ENCODE measurements at places on chromosomes 13 and 19.

DNA sequence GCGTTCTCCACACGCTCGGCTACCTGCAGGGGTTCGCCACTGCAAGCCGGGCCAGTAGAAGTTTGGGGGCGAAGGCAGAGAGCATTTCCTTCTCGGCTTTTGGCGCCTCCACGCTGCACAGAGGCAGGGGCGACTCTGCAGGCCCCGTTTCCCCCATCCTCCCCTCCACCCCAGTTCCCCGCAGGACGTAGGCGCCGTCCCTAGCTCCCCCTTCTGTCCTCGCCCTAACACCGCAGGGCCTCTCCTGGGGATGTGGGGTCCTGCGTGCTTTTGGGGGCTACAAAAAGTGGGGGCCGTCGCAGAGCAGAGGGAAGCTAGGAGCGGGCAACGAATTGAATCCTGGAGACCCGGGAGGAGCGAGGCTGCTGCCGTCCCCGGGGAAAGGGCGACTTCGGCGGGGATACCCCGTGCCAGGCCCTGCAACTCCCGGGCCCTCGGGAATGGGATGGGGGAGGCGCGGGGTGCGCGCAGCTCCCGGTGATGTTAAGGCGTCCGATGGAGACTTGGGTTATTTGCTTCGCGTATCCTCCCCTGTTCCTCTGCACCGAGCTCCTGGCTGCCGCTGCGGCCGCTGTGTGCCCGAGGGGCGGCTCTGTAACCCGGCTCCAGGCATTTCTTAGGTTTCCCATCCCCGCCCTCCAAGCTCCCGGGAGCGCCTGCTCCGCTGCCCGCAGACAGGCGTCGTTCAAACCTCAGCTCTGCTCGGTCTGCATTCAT lies 255.9 kb upstream of the SOX21 start:
- DNase-seq: no peak

GRCh38 chr19:39156326-39157230 lies 31.0 kb downstream of the PAK4 start:
- DNase-seq: no peak

- no peak for DNase-seq
These were observed 1856.1 kb downstream of the OLFM4 start for GRCh38 chr13:54884682-54885081.

DNA sequence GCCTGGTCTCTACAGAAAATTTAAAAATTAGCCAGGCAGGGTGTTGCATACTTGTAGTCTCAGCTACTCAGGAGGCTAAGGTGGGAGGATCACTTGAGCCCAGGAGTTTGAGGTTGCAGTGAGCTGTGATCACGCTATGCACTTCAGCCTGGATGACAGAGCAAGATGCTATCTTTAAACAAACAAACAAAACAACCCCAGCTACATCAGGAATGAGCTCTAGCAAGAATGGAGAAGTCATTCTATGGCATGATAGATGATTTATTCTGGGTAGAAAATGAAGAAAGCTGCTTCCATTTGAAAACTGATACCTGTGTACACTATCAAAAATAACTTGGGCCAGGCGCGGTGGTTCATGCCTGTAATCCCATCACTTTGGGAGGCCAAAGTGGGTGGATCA lies 15.8 kb upstream of the SHISA2 start:
- DNase-seq: no peak

GRCh38 chr13:26881154-26881553 lies 120.6 kb upstream of the GPR12 start:
- DNase-seq: no peak

DNA sequence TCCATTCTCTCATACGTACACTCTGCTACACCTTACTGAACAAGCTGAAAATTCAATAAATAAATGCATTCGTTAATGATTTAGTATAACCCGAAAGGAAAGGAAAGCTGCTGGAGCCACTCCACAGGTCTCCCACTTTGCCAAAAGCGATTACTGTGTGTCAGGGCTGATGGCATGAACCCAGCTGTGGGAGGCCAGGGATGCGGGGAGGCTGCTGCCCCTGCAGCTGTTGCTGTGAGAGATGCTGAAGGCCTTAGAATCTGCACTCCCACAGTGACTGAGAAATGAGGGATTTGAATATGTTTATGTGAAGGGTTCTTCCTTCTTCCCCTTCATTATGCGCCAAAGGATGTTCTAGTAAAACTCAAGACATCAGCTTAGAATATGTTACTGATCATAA lies 58.7 kb upstream of the NBEA start:
- no peak for DNase-seq

- no peak for DNase-seq
These were observed 15.6 kb downstream of the KPNA3 start for GRCh38 chr13:49776871-49777270.

DNA sequence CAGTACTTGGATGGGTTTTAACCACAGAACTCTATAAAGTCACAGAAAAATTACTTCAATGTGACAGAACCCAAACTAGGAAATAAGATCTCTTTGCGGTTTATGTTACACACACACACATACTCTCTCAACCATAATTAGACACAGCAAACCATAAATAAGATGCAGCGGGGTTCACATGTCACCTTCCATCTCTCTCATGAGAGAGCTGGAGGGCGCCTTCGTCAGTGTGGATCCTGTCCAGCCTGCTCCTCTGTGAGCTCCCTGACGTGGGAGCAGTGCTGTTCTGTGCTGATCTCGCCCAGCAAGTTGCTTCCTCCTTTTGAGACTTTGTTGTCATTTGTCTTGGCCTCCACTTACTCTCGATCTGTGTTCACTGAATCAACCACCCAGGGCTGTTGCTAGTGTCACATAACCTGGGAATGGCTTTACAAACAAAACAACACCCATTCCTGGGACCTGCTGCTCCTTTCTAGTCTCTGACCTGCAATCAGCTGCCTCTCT lies 204.9 kb upstream of the KL start:
- DNase-seq: no peak

DNA sequence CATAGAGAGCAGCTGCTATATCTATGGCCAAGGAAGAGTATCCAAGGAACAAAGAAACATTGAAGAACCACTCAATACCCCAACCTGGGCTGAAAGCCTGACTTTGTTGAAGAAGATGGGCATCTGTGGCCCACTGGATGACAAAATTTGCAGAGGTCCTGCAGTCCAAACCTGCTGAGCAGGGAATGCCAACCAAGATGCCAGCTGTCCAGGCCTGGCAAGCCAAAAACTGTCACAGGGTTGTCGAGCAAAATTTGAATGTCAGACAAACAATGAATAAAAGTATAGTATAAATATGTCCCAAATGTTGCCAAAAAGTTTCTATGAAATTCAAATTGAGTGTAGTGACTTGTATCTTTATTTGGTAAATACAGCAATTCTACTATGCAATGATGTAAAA lies 1040.2 kb downstream of the PCDH9 start:
- DNase-seq: no peak

DNA sequence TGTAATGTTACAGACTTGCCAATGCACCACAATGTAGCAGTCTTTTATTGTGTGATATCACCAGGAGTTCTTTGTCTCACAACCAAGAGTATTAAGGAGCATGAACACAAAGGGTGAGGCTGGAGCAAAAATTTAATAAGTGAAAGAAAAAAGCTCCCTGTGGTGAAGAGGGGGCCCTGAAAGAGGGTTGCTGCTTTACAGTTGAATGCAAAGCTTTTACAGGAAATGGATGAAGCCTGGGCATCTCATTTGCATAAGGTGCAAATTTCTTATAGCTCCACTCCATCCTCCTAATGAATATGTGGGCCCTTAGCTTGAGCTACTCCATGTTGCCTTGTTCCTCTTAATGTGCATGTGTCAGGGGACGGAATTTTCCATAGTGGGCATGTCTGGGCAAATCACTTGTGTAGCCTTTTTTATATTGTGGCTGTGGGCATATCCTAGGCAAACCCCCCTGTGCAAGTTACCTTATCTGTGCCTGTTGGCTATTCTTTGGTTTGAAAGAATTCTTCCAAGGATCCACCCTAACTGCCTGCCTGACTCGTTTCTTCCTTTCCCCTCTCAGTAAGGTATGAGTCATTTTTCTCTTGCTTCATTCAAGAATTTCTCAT lies 45.3 kb upstream of the TRPC4 start:
- DNase-seq: no peak

- peak; percentile 39 for DNase-seq
These were observed 7.2 kb downstream of the WDR18 start for GRCh38 chr19:991174-991931.

DNA sequence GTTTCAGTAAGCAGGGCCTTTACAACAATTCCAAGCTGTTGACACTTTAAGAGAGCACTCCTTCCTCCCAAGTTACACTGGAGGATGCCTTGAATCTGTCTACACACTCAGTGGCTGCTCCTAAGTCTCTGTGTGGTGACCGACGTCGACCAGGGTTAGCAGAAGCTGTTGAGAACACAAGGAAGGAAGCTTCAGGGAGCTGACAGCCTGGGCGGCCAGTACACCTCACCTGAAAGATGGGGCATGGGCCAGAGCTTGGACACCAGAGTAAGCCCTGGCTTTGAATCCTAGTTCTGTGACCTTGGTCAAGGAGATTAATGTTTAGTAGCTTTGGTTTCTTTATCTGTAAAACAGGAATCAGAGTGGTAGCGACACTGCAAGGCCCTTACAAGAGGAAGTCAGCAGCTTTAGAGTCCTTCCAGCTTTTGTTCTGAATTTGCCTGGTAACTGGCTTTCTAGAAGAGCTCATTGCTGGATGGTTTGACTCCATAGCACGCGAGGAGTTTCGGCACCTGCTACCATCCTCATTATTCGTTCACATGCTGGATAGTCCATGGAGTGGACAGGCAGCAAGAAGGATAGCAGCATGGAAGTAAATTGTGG lies 214.2 kb downstream of the FGF9 start:
- DNase-seq: no peak

- DNase-seq: no peak
These were observed 513.0 kb downstream of the IRS2 start for GRCh38 chr13:109273326-109273751.

- DNase-seq: no peak
These were observed 61.9 kb downstream of the WASF3 start for GRCh38 chr13:26619358-26619757.

DNA sequence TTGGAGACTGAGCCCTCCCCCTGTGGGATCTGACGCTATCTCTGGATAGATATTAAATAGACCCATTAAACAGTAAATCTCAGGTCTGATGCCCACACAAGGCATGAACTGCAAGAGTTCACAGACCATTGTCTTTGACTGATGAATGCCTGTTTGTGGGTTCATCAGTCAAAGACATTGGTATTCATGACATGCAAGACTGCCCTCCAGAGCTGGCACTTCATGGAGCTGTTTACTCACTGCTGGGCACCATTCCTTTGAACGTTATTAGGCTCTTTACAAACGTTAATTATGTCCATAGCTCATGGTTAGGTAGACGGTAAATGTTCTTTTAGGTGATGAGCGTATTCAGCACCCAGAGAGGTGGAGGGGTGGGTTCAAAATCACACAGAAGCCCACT lies 111.8 kb upstream of the PABPC3 start:
- DNase-seq: no peak

- peak; percentile 67 for DNase-seq
These were observed 15.2 kb downstream of the PLEKHF1 start for GRCh38 chr19:29680447-29680846.

GRCh38 chr19:30790056-30790680 lies 418.0 kb downstream of the ZNF536 start:
- no peak for DNase-seq

DNA sequence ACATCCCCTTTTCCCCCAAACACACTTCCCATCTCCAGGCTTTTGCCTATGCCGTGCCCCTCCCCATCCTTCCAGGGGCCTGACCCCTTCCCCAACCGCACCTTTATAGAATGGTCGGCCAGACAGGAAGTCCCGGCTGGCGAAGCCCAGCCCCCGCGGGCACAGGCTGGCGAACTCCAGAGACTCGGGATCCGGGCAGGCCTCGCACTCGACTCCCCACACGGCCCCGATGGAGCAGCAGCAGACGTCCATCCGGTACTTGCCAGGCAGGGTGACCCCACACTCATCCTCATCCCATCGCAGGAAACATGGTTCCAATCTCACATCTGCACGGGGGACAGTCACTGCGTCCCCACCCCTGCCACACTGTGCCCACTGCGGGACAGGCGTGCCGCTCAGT lies 25.7 kb downstream of the FBN3 start:
- no peak for DNase-seq

GRCh38 chr19:5023128-5023571 lies 54.2 kb downstream of the KDM4B start:
- no peak for DNase-seq

DNA sequence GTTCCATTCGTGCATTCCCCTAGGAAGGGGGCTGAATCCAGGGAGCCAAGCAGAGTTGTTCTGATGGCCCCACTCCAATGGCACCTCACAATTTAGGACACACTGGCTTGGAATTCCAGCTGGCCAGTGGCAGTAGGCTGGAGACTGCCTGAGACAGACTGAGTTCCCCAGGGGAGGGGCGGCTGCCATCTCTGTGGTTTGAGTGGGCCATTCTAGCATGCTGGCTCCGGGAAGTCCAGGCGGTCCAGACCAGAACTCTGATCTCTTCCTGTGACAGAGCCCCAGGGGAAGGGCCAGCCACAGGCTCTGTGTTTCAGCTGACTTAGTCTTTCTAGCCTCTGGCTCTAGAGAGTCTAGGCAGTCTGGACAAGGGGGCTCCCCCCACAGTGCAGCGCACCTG lies 29.5 kb upstream of the SLC7A1 start:
- DNase-seq: no peak

- DNase-seq: no peak
These were observed 426.1 kb upstream of the KLF12 start for GRCh38 chr13:74560325-74560724.

GRCh38 chr13:77620138-77620537 lies 77.3 kb upstream of the SLAIN1 start:
- no peak for DNase-seq

GRCh38 chr19:2083174-2083854 lies 12.8 kb downstream of the MOB3A start:
- DNase-seq: peak; percentile 68

DNA sequence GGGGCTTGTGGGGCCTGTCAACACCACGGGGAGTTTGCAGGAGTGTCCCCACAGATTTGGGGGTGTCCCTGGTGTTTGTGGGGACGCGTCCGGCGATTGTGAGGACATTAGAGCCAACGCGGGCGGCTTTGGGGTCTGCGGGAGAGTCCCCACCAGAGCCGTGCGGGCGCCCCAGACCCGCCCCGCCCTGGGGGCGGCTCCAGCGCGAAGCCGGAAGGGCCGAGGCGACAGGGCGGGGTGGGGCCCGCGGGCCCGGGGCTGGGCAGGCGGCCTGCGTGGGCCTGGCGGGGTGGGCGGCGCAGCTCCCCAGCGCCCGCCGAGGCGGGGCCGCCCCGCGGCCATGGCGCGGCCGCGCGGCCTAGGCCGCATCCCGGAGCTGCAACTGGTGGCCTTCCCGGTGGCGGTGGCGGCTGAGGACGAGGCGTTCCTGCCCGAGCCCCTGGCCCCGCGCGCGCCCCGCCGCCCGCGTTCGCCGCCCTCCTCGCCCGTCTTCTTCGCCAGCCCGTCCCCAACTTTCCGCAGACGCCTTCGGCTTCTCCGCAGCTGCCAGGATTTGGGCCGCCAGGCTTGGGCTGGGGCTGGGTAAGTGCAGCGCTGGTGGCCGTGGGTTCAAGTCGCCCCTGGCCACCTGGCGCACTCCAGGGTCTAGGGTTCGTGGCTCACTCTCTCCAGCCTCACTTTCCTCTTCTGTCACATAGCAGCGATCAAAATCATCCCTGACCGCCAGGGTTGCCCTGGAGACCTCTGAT lies 10.3 kb downstream of the PDE4A start:
- no peak for DNase-seq

- DNase-seq: peak; percentile 31
These were observed 5.9 kb upstream of the CACNG7 start for GRCh38 chr19:53903055-53903680.
